ENCODE measurements at places on chromosomes 6 and 20. TPM values are rescaled to one million over a fixed set of nuclear protein-coding genes. Genes with fewer than 3 reads are reported as not detected.

- no peak for DNase-seq
Measured at GRCh38 chr20:41534842-41535241, 83.3 kb downstream of the CHD6 start.

GRCh38 chr20:52484438-52484837, 292.9 kb upstream of the ZFP64 start:
- DNase-seq, result peak; percentile 53

- no peak for DNase-seq
Measured at GRCh38 chr6:160457823-160458222, 109.6 kb downstream of the SLC22A3 start.

- peak; percentile 13 for DNase-seq
Measured at GRCh38 chr6:108353853-108354252, 59.0 kb downstream of the AFG1L start.

DNA sequence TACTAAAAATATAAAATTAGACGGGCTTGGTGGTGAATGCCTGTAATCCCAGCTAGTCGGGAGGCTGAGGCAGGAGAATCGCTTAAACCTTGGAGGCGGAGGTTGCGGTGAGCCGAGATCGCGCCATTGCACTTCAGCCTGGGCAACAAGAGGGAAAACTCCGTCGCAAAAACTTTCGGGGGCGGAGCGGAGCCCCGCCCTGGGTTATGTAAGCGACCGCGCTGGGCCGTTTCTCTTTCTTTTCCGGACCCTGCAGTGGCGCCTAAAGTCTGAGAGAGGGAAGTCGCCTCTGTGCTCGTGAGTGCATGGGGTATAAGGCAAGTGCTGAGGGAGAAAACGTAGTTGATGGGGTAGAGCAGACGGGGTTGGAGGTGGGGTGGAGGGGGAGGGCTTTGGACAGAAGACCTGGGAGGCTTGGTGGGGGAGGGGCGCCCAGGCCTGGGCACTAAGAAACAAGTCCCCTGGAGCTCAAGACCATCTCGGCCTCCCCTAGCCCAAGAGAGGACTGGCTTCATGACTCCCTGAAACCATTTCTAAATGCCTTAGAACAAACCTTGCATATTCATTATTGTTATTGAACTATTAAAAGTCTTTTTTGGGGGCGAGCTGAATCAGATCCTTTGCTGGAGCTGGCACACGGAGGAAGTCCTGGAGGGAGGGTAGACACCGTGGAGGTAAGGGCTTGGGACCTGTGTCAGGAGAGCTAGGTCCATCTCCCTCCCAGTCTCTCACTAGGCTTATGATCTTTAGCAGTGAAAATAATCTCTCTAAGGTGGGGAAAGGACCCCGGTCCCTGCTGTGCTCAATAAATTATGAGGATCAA, 2.7 kb upstream of the MICA start:
- peak; percentile 75 for DNase-seq

DNA sequence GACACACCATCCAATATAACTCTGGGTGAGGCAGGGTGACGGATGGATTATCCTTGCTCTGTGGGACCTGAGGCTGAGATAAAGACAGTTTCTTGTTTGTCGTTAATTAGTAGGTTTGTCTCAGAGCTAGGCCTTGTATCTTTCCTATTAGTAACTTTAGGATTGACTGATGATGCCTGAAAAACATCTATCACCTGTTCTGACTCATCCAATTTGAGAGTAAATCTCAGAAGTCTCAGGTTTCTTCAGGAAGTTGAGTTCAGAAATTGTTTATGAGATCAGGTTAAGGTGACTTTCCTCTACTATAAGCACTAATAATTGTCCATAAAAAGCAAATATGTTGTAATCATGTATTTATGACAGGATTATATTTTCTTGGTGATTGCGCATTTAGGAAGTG, 129.5 kb upstream of the SUPT3H start:
- no peak for DNase-seq

DNA sequence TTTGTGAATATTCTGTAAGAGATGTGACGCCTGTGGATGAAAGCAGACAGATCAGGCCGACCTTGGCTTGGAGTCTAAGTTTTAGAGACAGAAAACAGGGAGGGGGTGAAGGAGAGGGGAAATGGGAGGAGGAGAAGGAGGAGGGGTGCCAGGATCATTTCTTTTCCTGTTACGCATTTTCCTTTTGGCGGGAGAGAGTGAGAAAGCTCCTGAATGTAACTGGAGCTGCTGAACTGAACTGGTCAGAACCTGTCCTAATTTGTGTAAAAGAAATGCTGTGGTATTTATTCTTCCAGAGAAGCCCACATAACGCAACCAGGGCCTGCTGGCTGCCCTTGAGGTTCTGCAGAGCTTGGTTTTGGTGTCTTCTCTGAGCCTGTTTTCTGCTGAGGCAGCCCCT, 41.9 kb downstream of the UTRN start:
- DNase-seq, result no peak

DNA sequence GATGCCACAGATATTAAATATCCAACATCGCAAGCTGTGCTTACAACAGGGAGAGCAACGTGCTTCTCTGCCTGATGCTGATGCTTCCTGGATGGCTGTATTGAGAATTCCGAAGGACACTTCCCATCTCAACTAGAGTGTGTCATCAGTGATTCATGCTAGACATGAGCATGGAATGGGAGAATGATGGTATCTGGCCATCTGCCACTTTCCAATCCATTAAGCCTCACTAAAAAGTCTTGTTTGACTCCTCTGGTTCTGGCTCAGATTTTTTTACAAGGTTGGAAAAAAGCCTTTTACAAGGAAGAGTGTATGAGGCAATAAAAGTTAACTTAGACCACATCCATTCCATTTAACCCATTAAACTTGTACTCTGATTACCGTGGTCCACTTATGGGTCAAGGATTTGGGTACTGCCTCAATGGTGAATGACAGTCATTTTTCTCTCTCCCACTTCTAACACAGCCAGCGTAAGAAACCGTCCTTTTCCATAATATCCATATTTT, 265.3 kb downstream of the UST start:
- peak; percentile 98 for DNase-seq

- no peak for DNase-seq
Measured at GRCh38 chr6:14784596-14785492, 461.0 kb upstream of the JARID2 start.

DNA sequence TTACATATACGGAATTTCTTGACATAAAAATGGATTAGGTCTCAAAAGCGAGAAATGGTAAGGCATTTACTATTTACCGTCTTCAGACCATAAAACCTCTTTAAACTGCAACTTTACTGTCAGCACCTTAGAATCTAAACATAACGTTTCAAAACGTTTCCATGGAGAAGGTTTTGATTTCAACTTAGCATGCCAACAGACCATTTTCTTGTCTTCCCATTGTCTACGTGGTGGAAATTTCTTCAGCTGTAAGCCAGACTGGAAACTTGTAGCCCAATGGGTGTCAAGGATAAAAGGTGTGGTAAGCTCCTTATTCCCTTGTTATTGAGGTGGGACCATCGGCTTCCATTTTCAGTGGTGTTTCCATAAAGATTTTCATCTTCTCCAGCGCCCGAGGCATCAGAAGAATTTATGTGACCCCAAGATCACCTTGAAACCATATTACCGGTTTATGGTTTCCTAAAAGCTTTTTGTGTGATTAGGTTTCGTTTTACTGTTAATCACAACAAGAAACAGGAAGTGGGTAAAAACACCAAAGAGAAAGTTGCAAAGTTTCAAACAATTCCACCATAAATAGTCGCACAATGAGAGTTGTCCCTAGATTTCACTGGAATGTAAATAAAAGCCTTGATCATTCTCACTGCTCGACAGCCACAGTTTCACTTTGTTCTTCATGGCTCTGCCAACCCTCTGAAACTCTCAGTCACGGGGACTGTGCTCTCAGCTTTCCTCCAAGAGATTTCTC, 63.0 kb upstream of the CD2AP start:
- DNase-seq, result peak; percentile 62

- DNase-seq, result no peak
Measured at GRCh38 chr6:23278180-23278532, 708.8 kb downstream of the HDGFL1 start.

- no peak for DNase-seq
Measured at GRCh38 chr6:28264834-28265401, 2.0 kb upstream of the ZSCAN26 start.

- no peak for DNase-seq
Measured at GRCh38 chr6:114276783-114277182, 66.0 kb downstream of the HS3ST5 start.

- DNase-seq, result no peak
Measured at GRCh38 chr6:109202409-109203264, 107.3 kb downstream of the CEP57L1 start.

GRCh38 chr6:160462551-160463109, 114.5 kb downstream of the SLC22A3 start:
- DNase-seq, result peak; percentile 71

DNA sequence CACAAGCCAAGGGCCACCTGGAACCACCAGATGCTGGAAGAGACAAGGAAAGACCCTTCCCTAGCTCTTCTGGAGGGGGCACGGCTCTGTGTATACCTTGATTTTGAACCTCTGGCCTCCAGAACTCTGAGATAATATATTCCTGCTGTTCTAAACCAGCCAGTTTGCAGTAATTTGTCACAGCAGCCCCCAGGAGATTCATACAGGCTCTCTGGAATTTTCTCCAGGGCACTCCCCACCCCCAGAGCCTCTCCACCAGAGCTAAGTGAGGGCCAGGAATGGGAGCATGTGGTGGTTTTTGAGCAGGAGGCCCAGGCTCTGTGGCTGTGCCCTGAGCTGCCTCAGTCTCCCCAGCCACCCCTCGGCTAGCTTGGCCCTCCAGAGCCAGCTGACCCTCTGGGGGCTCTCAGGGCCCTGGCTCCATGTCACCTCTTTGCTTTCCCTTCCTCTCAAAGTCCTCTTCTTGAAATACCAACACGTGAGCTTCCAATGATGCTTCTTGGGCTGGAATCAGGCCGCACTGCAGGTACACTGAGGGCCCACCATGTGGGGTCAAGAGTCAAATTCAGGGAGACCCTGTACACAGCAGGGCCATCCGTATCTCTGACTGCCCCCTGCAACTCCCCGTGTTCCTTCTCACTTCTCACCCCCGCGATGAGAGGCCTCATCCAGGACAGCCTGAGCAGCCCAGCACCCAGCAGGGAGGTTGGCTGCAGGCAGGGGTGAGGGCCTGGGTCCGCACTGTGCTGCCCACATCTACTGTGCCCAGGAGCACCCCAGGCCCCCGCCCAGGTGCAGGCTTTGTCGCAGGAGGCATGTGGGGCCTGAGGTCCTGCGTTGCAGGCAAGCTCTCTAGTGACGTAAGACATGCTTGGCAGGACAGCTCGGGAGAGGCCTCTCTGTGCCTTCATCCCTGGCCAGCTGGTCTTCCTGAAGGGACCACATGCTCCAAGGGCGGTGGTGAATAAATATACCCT, 155.5 kb downstream of the ANKRD60 start:
- DNase-seq, result no peak

DNA sequence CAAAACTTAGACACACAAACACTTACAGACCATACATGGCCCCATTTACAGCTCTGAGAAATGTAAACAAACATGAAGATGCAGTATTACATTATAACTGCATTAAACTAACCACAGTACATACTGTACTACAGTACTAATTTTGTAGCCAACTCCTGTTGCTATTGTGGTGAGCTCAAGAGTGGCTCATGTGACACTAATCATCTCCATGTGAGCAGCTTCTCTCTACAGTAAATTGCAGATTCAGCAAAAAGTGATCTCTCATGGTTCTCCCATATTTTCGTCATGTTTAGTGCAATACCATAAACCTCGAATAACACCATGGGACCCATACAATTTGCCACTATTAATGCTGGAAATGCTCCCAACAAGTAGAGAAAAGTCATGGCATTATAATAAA, 860.4 kb downstream of the EPHA7 start:
- DNase-seq, result no peak

- DNase-seq, result no peak
Measured at GRCh38 chr6:42819803-42820511, 38.1 kb downstream of the BICRAL start.

- no peak for DNase-seq
Measured at GRCh38 chr6:1763404-1763803, 153.7 kb downstream of the FOXC1 start.

DDO gene
- total RNA-seq, result 1.2 TPM

C6orf58 gene
- 0.39 TPM for total RNA-seq

SALL4 gene
- total RNA-seq, result 0.86 TPM

SLC13A3 gene
- 0.11 TPM for total RNA-seq

DEFB124 gene
- total RNA-seq, result not detected

SLC35D3 gene
- not detected for total RNA-seq

SLA2 gene
- total RNA-seq, result not detected

DACT2 gene
- total RNA-seq, result not detected

ZNF311 gene
- 0.74 TPM for total RNA-seq

PTK6 gene
- not detected for total RNA-seq
